ENCODE measurements at places on chromosomes 6 and 20.

GRCh38 chr20:15977758-15978157, 595.5 kb downstream of the KIF16B start:
- DNase-seq, result no peak

GRCh38 chr6:162625846-162626540, 101.6 kb downstream of the PRKN start:
- no peak for DNase-seq

DNA sequence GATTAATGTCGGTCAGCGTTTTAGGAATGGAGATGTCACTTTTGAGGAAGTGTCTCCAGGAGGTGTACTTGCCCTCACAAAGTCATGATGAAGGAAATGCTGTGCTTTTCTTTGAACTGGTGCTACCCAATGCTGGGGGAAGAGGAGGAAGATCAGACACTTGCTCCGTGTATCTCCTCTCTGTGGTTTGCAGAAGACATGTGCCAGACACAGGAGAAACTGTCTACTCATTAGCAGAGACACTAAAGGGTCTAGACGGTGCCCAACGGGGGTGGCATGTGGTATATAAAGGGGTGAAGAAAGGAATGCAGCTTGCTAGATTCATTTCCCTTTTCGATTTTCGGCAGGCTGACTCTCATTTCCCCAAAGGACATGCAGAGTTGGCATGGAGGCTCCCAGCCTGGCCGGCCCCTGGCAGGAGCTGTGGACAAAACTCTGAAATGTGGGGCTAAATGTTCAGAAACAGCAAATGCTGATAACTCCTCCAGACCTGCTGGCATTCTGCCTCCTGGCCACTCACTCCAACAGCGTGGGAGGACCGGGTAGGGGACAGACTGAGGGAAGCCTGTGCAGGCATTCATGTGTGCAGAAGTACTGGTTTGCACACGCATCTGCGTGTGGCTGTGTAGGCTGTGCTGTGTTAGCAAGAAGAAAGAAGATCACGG, 59.6 kb upstream of the QKI start:
- no peak for DNase-seq

- DNase-seq, result no peak
Measured at GRCh38 chr20:50335105-50335504, 144.5 kb downstream of the CEBPB start.

- DNase-seq, result no peak
Measured at GRCh38 chr20:17556837-17557674, 12.8 kb upstream of the DSTN start.

DNA sequence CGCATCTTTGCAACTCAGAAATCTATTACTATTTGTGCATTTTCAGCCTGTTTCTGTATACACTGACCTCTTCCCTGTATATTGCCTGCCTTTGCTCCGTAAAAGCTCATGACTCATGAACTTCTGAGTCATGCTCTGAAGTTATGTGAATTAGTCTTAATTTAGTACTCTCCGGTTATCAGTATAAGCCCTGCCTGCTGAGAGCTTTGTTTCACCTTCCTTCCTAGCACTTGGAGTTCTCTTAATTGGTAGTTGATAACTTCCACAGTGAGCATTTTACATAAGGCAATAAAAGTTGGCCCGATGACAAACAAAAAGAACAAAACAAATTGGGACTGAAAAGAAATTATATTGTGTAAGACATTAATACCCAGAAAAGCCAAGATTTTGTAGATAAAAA, 231.4 kb downstream of the GJA1 start:
- no peak for DNase-seq

DNA sequence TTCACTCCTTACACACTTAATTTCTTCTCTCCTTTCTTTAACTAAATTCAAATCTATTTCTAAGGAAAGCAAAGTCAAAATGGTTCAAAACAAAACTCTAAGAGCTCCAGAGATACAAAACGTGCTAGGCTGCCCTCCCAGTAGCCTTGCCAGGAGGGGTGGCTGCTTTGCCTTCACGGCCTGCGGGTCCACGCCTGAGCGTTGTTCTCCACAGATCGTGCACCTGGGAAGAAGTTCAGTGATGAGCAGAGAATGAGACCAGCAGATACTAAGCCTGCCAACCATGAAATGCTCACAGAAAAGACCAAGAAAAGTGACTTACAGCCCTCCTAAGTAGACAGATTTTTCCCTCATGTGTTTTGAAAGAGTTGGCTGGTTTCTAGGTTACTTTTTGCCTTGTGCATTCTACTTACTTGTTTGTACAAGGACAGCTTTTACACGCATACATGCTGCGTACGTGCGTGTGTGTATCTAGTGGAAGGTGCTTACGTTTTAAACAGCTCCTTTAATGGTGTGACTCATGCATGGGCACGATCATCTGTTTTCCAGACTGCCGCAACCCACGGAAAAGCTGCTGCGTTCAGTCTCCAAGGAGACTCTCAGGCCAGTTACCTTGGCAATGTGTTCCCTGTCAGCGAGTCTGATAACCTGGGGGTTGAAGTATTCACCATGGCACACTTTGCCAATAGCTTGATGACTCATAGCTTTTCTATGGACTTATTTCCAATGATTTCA, 32.4 kb upstream of the PBOV1 start:
- DNase-seq, result no peak

DNA sequence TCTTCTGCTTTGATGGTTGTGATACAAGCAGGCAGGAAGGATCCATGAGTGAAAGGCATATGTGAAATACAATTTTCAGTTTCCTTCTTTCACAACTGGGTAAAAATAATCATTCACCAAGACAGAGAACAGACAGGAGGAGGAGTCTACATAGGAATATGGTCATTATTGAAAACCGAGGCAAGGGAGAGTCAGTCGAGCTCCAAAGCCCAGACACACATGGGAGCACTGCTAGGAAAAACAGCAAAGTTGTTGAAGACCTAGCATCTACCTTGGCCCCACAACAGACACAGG, 260.6 kb downstream of the ERMARD start:
- no peak for DNase-seq

DNA sequence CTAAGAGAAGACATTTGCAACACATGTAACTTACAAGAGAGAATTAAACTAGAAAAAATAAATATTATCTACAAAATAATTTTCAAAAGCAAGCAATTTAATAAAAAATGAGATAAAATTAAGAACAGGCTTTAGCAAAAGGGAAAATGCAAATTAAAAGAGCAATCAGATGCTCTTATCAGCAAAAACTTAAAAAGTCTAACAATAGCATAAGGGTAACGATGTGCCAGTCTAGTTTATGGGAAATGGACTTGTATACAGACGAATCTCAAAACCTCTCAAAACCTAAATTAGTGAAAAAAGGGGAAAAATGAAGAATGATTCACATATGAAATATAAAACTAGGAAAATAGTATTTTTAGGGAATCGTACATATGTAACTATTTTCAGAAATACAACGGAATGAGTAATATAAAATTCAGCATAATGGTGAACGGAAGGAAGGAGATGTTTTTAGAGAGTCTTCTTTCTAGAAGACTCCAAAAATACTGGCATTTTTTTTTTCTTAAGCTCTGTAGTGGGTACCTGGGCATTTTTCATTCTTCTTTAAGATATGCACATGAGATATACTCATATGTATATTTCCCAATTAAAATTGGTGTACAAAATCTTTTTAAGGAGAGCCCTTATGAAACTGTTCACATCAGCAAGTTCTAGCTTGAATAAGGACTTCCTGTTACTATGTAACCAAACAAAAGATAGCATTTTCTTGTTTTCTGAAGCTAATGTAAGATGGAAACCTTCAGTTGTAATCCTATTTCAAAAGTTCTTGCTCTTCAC, 927 bp upstream of the MANEA start:
- no peak for DNase-seq

GRCh38 chr6:107991772-107992550, 34.0 kb upstream of the SEC63 start:
- DNase-seq, result no peak

- no peak for DNase-seq
Measured at GRCh38 chr6:3500262-3501014, 43.6 kb upstream of the SLC22A23 start.

DNA sequence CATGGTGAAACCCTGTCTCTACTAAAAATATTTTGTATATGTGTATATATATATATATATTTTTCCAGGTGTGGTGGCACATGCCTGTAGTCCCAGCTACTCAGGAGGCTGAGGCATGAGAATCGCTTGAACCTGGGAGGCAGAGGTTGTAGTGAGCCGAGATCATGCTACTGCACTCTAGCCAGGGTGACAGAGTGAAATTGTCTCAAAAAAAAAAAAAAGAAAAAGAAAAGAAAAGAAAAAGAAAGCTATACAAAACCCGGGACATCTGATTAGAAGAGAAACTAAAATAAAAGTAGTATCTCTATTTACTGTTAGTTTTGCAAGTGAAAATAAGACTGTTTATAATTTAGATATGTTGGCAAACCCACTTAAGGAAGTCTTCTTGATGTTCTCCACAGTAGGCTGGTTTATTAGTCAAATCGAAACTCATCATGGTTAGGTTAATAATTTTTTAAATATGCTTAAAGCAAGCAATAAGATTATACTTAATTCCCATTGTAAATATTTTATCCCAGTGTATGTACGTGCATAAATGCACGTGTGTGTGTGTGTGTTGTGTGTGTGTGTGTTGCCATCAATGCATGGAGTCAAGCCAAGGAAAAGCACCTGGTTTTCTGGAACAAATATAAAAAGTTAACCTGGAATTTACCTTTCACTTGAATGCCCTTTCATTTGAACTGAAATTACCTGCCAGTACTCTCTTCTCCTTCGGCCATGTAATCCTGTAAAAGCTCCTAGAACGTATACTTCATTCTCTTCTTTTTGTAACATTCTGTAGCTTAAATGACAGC, 7.1 kb downstream of the VNN2 start:
- DNase-seq, result no peak

GRCh38 chr6:120230008-120230407, 880.4 kb upstream of the MAN1A1 start:
- DNase-seq, result no peak

DNA sequence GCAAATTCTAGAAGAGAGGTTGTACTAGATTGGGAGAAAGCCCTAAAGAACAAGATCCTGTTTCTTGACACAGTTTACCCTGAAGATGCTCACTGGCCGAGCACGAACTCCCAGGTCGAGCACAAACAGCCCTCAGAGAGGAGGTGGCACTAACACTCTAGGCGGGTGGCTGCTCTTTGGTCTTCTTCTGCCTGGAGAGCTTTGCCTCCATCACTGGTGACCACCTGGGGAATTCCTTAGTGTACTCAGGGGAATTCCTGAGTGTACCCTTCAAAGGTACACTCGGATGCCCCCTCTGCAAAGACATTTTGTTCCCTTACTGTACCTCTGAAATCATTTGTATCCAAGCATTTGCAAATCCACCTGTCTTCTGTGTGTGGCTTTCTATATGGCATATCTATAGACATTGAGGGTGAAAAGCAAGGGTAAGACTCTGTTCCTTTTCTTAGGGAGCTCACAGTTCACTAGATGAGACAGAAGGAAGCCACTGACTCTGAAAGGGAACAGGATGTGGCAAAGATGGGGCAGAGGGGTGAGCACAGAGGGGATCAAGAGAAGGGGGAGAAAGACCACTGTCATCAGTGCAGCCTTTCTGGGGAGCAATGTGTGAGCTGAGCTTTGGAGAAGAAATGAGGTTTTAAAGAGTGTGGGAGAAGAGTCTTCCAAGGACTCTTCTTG, 169.8 kb upstream of the PROKR2 start:
- no peak for DNase-seq

GRCh38 chr6:162421004-162421403, 306.6 kb downstream of the PRKN start:
- DNase-seq, result no peak

DNA sequence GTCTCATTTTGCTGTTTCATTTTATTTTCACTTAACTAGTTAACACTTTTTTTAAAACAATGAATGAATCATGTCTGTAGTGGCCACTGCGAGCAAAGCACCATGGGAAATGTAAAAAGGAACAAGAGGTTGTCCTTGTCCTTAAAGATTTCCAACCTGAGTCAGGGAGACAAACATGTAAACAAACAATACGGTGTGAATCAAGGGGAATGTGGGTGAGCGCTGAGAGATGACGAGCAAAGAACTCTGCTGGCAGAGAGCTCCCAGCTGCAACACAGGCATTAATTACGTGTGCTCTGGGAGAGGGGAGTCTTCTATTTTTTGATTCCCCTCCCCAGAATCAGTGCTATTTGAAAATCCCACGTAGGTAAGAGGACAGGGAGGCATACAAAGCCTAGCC, 84.3 kb downstream of the ATXN1 start:
- no peak for DNase-seq

DNA sequence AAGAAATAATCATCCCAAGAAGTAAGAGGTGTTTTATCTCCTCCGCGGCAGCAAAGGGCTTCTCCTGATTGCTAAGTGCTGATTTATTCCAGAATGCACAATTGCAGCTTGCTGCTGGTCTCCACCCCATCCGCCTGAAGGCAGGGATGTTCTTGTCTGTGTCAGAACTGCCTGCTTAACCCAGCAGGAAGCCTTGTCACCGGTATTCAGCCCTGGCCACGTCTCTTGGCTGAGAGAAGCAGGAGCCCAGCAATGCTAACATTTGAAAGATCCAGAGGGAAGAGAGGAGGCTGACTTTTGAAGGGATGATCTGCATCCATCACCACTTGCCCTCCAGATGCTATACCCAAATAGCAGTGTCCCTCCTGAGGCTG, 4.2 kb downstream of the SCML4 start:
- DNase-seq, result no peak

DNA sequence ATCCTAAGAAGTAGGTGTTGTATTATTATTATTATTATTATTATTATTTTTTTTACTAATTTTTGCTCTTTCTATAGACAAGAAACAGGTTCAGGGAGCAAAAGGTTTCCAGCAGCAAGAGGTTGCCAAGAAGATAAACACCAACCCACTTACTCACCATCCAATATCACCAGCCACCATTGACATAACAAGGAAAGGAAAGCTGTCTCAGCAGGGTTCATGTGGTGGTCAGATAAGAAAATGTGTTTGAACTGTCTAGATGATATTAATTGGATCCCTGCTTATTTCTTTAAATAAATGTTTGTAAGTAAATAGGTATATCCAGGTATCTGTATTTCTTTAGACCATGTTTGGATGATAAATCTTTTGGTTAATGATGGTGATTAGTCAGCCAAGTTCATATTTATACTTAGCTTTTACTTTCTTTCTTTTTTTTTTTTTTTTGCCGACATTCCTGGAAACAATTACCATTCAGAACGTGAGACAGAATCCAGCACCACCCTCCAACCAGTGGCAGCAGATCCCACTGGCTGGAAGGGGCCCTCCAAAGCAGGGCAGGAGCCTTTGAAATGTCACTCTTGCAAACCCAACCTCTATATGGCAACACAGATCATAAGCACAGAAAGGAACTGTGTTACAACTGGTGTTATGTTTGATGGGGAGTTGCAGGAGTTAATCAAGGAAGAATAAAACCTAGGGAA, 139.2 kb upstream of the ECI2 start:
- DNase-seq, result no peak

DNA sequence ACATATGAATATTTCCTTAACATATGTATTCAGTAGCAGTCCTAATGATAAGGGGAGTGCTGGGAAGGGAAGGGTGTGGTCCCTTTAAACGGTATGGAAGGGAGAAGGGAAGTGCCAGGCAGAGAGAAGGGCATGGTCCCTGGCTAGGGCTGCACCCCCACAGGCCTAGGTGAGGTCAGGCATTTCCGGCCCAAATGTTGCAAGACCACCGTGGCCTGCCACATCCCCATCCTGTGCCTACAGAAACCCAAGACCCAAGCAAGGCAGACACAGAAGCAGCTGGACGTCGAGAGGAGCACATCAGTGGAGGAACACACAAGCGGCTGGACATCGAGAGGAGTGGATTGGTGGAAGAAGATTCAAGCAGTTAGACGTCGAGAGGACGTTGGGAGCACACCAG, 5.9 kb downstream of the RRAGD start:
- DNase-seq, result no peak

GRCh38 chr6:34447910-34448309, 18.0 kb upstream of the PACSIN1 start:
- no peak for DNase-seq

Data from stimulated activated CD4-positive, alpha-beta T cell treated with anti-CD3 and anti-CD28 coated beads, TNF-alpha, amount 100 ng/mL, for 48 hours (primary cell).